GM06990 (cell line): ENCODE measurements at places on chromosomes 12 and 14.
A peak's percentile ranks its signal among the peaks of the same experiment; 100 is the strongest.

GRCh38 chr12:25020621-25021243 lies 71.8 kb upstream of the BCAT1 start:
- DNase-seq = peak; percentile 73

DNA sequence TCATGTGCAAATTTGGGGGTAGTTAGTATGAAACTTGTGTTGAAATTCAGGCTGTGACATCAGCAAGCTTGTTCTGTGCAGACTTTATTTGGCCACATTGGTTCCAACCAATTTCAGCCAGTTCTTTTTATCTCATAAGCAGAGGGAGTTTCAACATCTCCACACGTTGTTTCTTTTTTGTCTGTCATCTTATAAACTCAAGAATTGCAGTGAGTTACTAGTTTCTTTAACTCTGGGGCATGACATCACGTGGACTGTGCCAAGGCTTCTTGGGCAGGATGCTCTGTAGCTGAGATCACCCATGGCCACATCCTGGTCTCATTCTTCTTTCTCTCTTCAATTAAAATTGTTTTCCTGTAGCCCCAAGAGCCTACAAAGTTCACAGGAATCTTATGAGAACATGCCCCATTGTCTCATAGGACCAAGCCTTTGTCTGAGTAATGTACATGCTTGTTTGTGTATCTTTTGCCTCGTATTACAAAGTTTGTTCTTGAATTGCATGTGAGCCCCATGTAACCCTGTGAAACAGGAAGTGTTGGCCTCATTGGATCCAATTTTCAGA lies 982.0 kb upstream of the TMEM132C start:
- no peak for DNase-seq

GRCh38 chr14:96225213-96225612 lies 20.6 kb downstream of the BDKRB2 start:
- DNase-seq = no peak

GRCh38 chr12:80356097-80356496 lies 87.9 kb upstream of the PTPRQ start:
- DNase-seq = no peak

DNA sequence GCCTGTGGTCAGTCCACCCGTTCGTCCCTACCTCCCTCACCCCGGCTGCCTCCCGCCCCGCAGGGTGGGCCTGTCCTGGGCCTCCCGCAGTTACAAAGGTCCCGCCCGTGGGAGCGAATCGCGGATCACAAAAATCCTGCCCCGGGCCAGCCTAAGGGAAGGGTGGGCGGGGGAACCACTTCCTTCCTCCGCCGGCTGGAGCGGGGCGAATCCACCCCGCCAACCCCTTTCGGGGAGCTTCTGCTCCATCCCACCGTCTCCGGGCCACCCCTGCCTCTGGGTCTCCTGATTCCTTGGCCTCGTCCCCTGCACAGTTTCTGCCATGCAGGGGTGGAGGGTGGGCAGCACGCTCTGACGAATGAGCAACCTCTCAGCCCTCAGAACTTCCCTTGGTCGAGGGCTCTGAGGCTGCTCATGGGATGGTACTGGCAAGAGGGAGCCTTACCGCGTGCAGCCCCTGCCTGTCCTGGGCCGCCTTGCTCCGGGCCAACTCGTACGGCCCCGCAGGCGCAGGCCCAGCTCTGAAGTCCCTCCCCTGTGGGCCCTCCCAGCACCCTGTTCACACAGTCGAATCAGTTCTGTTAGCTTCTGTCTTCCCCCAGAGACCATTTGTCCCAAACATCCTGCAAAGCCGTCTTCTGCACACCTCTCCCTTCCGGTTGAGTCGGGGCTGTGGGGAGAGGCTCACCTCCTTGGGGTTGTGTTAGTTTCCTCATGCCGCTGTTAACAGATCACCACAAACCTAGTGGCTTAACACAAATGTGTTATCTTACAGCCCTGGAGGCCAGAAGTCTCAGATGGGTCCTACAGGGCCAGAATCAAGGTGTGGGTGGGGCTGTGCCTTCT lies 589 bp upstream of the HVCN1 start:
- DNase-seq = peak; percentile 83

GRCh38 chr12:98355322-98355721 lies 160.1 kb upstream of the TMPO start:
- no peak for DNase-seq

DNA sequence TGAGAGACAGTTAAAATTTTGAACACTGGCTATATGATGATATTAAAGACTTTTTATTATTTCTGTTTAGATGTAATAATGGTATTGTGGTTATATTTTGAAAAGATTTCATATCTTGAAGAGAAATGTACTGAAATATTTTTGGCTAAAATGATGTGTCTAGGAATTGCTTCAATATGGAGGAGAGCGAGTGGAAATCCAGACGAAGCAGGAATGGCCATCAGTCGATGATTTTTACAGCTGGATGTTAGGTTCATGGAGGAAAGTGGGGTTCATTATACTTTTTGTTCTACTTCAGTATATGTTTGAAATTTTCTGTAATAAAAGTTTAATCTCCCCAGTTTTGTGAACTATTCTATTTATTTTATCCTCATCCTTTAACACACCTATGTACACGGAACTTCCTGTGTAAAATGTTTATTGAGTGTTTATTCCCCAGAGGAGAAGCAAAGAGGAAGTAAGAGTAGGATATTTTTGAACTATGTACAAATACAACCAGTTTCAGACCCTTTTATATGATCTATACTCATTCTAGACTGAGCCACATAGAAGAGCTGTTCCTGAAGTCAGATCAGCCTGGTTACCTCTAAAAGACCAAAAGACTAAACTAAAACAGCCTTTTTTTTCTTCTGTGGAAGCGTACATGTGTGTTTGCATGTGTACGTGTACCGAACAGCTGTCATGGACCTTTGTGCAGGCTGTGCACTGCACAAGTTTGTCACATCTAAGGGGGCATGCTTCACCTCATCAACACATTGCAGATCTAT lies 211.0 kb upstream of the NUDT4 start:
- DNase-seq = peak; percentile 67

GRCh38 chr14:36555998-36556743 lies 26.2 kb downstream of the NKX2-8 start:
- DNase-seq = no peak

- no peak for DNase-seq
Measured at GRCh38 chr14:35844494-35844893, 18.4 kb downstream of the BRMS1L start.

- DNase-seq = no peak
Measured at GRCh38 chr12:72734581-72734980, 462.4 kb downstream of the TRHDE start.

GRCh38 chr12:113174461-113175384 lies 10.6 kb downstream of the DDX54 start:
- DNase-seq = peak; percentile 57

- no peak for DNase-seq
Measured at GRCh38 chr12:38689195-38689594, 216.2 kb downstream of the CPNE8 start.

DNA sequence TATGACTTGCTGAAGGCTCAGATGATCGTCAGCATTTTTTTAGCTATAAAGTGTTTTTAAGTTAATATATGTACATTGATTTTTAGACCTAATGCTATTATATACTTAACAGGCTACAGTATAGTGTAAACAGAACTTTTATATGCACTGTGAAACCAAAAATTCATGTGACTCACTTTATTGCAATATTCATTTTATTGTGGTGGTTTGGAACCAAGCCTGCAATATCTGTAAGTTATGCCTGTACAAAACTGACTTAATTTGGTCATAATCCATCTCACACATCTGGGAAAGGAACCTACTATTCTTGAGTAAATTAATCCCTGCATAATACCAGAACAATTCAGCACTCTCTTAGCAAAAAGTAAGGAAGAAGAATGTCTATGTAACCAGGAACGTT lies 390.7 kb downstream of the SYT1 start:
- no peak for DNase-seq

DNA sequence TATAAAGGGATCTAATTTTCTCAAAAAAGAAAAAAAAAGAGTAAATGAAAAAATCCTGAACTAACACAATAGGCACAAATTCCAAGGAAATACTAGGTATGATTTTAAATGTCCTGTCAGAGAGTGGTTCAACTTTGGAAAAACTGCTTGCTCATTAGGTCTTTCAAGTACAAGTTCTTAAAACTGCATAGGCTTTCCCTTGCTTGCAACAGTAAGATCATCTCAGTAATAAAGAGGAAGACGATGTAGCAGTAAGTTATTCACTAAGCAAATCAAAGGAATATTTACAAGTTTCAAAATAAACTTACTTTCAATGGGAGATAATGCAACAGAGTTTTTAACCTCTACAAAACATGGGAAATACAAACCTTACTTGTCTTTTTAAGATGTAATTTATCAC lies 21.6 kb downstream of the CORO1C start:
- no peak for DNase-seq

DNA sequence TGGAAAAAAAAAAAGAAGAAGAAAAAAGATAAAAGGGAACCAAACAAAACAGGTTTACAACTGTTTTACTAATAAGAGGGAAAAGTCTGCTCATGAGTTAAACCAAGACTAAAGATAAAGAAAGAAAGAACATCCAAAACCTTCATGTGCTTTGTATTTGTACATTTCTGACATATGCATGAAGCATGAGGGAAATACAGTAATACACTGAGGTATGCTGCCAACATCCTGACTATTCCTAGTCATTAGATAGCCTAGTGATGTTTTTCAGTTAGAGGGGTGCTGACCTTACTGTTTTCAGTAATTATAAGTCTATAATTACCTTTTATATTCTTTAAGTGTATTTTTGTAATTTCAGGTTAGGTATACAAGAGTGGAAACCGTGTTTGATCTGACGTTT lies 793.3 kb downstream of the DIO2 start:
- DNase-seq = no peak

DNA sequence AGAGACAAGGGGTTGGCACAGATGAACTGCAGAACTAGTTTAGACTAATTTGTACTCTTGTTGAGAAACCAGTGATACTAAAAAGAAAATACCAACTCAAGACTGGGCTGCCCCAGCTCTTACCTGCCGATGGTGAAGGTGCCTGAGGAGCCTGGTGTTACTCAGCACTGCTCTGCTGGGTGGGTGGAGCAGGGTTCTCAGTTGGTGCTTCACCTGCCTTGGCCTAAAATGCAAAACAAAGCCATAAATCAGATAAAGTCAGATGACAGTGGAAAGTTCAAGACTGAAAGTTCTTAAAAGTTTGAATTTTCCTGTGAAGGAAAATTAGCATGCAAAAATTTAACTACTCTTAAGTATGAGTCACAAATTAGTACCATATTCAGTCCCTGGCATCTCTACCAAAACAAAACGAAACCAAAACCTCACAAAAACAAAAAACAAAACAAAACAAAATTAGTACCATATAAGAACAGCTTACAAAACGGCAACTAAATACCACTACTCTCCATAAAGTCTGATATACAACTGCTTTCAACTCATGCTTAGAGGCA lies 21.9 kb downstream of the YBX3 start:
- no peak for DNase-seq

DNA sequence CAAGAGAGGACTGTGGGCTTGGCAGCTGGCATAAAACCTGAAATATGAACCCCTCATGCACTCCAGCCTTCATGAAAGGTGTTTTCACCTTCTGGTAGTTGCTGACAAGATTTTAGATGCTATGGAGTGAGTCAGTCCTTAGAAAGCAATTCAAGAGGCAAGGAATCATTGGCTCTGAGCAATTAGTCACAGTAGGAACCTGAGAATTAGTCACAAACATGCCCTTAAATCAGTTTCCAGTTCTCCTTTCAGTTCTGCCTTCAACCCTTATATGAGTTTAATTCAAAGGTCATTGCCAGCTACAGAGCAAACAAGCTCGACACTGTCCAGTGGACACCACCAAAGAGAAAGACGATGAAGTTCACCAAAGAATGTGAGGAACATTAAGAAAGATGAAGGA lies 472.3 kb downstream of the GLT1D1 start:
- DNase-seq = no peak

DNA sequence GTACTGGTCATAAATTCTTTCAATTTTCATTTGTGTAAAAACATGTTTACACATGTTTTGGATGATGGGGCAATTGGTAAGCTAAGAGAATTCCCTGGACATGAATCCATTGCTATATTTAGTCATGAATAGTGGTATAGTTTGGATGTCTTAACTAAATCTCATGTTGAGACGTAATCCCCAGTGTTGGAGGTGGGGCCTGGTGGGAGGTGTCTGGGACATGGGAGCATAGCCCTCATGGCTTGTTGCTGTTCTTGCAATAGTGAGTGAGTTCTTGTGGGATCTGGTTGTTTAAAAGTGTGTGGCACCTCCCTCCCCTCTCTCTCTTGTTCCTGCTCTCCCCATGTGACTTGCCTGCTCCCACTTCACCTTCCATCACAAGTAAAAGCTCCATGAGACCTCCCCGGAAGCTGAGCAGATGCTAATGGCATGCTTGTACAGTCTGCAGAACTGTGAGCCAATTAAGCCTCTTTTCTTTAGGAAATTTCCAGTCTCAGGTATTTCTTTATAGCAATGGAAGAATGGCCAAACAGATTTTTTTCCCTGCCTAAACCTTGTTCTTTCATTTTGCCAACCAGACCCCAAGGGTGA lies 33.6 kb downstream of the CTSG start:
- no peak for DNase-seq

- no peak for DNase-seq
Measured at GRCh38 chr12:101243616-101244015, 33.6 kb upstream of the SLC5A8 start.

- no peak for DNase-seq
Measured at GRCh38 chr14:52053044-52053443, 15.8 kb downstream of the NID2 start.

GRCh38 chr12:127562816-127563215 lies 704.2 kb upstream of the TMEM132C start:
- DNase-seq = no peak

DNA sequence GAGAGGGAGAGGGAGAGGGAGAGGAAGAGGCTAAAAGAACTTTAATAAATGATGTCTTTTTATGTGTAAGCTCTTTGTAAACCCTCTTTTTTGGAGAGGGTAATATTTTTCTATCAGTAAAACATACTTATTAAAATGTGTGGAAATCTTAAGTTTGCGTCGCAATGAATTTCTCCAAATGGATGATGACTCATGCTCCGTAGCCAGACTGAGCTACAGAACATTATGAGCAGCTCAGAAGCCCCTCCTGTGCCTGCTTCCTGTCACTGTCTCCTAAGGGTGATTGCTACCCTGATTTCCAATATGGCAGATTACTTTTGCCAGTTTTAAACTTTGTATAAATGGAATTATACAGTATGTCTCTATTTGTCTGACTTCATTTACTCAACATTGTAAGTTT lies 13.0 kb upstream of the PYGL start:
- no peak for DNase-seq

GRCh38 chr12:10771132-10771733 lies 31.2 kb downstream of the TAS2R7 start:
- DNase-seq = no peak

DNA sequence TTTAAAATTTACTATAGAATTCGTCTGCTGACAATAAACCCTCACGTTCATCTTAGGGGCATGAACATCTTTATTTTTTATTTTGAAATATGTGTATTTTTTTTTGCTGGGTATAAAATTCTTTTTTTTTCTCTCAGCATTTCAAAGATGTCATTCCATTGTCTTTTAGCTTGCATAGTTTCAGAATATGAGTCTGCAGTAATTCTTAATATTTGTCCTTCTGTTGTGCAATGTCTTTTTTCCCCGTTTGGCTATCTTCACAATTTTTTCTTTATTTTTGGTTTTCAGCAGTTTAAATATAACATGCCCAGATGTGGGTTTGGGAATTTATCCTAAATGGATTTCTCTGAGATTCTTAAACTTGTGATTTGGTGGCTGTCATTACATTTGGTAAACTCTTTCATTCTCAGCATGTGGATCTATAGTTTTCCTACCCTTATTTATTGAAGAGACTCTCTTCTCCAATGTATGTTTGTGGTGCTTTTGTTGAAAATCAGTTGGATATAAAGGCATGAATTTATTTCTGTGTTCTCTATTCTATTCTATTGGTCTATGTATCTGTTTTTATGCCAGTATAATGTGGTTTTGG lies 37.8 kb upstream of the PLBD1 start:
- no peak for DNase-seq

- DNase-seq = no peak
Measured at GRCh38 chr12:68276402-68276930, 23.1 kb upstream of the IL22 start.
